Caco-2 (cell line): ENCODE measurements at places on chromosomes 3 and 15. TPM values are rescaled to one million over a fixed set of nuclear protein-coding genes. Genes with fewer than 3 reads are reported as not detected.

GRCh38 chr15:40836020-40836419, 7.5 kb upstream of the PPP1R14D start:
- H3K27me3 ChIP-seq: no peaks in the 10 kb centered on the region
- DNase-seq: no peak
- H3K36me3 ChIP-seq: no peaks in the 10 kb centered on the region
- no peak overlapping the region for H3K27ac ChIP-seq

GRCh38 chr3:38739396-38739689, 76.7 kb downstream of the SCN10A start:
- no peak overlapping the region for H3K27ac ChIP-seq
- no peak overlapping the region for H3K4me3 ChIP-seq
- no peaks in the 10 kb centered on the region for H3K4me1 ChIP-seq
- H3K36me3 ChIP-seq: no peaks in the 10 kb centered on the region

DNA sequence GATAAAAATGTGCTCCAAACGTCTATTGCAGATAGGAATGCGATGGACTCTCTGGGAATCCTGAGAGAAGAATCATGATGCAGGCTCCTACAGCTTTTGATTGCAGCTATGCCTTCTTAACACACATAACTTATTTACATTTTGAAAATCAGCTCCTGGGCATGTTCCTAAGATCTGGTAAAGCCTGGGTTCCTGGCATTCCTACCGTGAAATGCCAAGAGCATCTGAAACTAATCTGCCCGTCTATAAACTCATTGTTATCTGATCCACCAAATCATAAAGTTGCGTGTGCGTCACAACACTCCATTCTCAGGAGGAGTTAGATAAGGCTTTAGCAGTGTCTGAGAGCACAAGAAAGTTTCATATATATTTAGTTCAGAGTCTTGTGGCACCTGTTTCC, 79.0 kb upstream of the VGLL3 start:
- H3K36me3 ChIP-seq: no peaks in the 10 kb centered on the region
- no peak for DNase-seq
- no peaks in the 10 kb centered on the region for H3K4me1 ChIP-seq

GRCh38 chr15:81313686-81314085, 10.3 kb downstream of the STARD5 start:
- H3K4me3 ChIP-seq: no peak overlapping the region
- DNase-seq: no peak
- H3K4me1 ChIP-seq: no peaks in the 10 kb centered on the region
- no peaks in the 10 kb centered on the region for H3K36me3 ChIP-seq

The KNG1 gene
- total RNA-seq: 6.7 and 9.5 TPM in 2 replicates

- peaks cover 31% of the 10 kb centered on the region for H3K4me1 ChIP-seq
- DNase-seq: no peak
- H3K27me3 ChIP-seq: no peaks in the 10 kb centered on the region
- H3K4me3 ChIP-seq: no peak overlapping the region
Measured at GRCh38 chr3:126270145-126270811, 86.9 kb downstream of the KLF15 start.
